ENCODE measurements at places on chromosomes 2 and 18.

- DNase-seq, result no peak
Measured at GRCh38 chr18:3872641-3873040, 422.7 kb downstream of the TGIF1 start.

DNA sequence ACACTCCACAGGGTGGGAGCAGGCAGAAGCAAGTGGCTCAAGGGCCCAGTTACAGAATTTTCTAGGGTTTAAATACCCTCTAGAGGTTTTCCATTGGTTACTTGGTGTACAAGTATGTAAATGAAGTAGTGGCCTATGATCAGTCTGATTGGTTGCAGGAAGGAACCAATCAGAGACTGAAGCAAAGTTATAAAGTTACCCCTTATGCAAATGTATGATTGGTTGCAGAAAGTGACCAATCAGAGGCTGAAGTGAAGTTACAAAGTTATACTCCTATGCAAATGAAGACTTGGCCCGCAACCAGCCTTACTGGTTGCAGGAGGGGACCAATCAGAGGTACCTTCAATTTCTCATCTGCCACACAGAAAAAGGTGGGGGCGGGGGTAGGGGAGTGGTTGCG lies 154.6 kb downstream of the INO80D start:
- no peak for DNase-seq

DNA sequence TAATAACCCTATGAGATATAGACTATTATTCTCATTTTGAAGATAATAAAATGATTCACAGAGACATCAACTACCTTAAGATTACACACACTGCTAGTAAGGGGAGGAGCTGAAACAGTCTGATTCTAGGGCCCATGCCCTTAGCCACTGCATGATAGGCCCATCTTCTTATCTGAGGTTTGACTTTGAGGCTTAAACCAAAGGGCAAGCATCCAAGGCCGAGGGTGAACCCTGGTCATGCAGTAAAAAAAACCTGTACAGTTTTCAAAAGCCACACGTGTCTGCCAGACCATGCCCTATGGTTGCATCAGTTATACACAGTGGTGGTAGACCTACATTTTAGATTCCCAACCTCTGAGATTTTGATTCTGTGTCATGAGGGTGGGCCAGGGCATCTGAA lies 44.8 kb downstream of the POLE4 start:
- DNase-seq, result no peak

DNA sequence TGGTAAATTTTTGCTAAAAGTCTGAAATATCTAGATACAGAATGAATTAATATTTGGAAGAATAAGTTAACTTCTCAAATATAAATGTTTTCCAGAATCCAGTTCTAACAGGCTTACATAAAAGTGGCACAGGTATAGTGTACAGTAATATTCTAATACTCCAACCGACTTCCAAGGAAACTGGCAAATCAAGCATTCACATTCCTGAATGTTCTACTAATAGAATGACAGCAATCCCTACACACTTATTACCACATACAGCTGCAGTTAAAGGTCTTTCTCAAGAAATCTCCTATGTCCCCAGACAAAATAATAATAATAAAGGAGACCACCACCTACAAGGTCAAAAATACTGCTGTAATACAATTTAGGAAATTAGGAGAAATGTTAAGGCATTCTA lies 31.9 kb downstream of the TMEM131 start:
- no peak for DNase-seq

DNA sequence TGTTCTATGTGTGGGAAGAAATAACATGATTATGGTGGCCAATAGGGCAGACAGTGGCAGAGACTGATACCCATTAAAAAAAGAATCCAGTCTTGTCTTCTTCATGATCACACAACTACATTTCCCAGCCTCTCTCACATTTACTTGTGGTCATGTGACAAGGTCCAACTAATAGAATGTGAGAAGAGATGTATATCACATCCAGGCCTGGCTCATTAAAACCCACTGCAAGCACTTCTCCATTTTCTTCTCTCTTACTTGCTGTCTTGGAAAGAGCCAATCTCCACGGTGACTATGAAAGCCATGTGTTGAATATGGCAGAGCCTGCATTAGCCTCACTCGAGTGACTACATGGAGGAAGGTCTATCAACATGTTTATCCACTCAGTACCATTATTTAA lies 306.2 kb upstream of the ZEB2 start:
- DNase-seq, result no peak

DNA sequence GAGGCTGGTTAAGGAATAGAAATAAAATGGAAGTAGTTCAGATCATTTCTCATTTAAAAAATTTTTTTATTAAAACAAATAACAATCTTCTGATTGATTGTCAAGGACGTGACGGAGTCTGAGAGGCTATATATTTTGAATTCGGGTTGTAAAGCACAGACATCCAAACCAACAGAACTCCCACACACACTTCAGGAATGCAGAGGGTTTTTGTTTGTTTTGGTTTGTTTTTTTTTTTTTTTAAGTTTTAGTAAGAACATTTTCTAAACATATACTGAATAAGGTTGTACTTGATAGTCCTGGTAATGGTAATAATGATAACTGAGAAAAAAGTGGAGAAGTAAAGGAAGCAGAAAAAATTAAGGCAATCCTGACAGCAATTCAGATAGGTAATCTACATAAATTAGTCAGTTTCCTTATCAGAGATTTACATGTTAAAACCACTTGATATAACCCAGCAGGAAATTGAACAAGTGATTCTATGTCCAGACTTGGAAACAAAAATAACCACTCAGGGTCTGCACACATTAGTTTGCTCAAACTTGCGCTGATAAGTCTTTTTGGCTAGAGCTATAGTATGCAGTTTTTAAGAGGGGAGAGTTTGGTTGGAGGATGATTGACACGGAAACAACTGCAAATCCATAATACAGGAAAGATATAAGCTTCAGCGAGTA lies 51.5 kb upstream of the CTAGE1 start:
- DNase-seq, result no peak

- no peak for DNase-seq
Measured at GRCh38 chr2:240164586-240164985, 24.1 kb upstream of the OTOS start.

DNA sequence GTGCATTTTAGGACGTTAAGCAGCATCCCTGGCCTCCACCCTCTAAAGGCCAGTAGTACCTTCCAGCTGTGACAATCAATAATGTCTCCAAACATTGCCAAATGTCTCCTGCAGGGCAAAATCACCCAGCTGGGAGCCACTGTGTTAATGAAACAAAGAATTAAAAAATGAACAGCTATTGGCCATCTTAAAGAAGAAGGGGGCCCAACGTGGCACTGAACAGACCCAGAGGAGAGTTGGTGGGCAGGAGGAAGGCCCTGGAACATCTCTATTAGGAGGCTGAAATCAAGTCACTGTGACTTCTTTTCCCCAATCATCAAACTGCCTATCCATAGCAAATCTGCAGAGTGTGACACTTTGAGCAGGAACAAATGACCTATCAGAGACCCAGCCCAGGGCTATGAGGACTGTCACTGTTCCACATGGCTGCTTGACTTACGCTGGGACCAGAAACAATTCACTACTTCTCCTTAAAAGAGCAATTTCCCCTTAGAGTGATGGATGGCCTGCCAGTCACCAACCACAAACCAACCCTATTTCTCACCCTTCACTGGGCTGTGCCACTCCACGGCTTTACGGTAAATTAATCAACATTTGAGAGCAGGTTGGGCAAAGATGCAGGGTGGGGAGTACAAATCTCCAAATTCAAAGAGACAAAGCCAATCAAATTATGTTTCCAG lies 35.2 kb upstream of the TEX51 start:
- DNase-seq, result no peak

DNA sequence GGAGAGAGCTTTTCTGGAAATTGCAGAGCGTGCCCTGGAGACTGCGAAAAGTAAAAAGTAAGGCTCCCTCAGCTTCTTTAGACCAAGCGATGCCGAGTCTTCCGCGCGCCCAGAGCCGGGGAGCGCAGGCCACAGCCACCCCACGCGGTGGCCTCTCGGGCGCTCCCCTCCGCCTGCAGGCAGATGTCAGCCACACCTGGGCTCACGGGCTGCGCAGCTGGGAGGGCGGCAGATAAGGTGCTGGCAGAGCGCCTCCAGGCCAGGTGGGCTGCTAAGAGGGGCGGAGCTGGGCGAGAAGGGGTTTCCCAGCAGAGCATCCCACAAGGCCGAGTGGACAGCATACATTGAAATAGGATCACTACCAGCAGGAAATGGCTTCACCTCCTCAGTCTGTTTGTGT lies 81.7 kb downstream of the ARHGEF4 start:
- no peak for DNase-seq

DNA sequence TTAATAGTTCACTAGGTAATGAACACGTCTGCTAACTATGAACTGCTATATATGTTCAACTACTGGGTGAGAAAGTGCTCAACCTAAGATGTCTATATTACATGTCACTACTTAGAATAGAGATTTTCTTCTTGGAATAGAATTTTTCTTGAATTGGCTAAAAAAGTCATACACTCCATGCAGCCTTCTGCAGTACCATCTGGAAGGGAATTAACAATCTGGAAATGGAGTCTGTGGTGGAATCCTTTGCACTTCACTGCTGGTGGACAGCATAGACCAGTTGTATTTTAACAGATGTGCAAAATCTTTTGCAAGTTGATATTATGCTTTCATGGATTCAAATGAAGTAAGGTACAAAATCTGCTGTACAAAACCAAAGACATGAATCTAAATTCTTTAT lies 799.6 kb downstream of the KCNJ3 start:
- DNase-seq, result no peak

DNA sequence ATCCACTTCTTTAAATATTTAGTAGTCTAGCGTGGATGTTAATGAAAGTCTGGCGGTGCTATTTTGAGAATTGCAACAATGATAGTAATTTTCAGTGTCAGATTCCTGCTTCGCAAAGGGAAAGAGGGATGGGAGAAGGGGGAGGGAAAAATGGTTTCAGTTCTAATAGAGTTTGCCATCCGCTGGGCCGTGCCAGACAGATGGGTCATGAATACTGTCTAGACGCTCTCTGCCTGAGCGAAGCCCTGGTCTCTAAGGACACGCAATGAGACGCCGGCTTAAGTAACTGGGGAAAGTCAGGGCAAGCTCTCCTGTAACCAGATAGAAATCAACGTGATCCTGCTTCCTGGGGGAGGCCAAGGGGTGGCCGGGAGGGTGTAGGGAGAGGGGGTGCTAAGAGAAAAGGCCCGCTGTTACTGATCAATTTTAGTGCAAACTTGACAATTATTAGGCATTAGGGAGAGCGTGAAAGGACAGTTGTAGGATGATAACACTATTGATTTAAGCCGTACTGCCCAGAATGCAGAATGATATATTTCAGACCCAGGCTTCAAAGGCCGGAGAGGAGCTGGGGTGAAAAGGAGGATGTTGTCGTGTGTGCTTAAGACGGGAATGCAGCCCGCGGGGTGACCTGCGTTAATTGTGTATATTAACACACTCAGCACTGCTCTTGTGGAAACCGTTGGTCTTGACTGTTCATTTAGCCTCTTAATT lies 229.2 kb downstream of the LDLRAD4 start:
- DNase-seq, result no peak

DNA sequence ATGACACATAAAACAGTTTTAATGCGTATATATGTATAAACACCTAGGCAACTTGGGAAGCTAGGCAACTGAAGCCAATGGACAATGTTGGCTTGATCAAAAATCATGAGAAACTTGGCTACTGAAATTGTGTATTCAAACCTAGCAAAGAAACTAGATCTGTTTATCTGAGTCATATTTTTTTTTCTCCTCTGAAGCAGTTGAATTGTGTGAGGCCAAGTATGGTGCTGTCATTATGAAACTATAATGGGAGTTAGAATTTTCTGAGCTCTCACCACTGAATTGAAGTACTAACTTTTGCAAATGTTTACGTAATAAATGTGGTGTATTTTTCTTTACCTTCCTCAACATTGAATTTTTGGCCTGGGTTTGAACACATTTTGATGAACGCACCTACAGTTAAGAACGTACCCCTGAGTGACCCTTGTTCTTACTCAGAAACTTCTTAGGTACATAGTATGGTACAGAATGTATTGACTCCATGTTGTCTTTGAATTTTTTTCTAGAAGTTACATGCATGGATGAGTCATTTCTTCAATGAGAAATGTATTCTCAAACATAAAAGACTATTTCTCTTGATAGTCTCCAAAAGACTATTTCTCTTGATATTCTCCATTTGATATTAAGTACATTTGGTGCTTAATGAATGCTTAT lies 23.8 kb downstream of the CD28 start:
- no peak for DNase-seq

- DNase-seq, result no peak
Measured at GRCh38 chr18:63180321-63180720, 139.2 kb downstream of the BCL2 start.

- no peak for DNase-seq
Measured at GRCh38 chr18:57141208-57142129, 5.4 kb upstream of the BOD1L2 start.

GRCh38 chr2:105114551-105114950 lies 76.7 kb downstream of the MRPS9 start:
- DNase-seq, result no peak

- no peak for DNase-seq
Measured at GRCh38 chr2:9844036-9844483, 786 bp downstream of the TAF1B start.

- no peak for DNase-seq
Measured at GRCh38 chr2:118678985-118679384, 168.5 kb downstream of the EN1 start.

GRCh38 chr2:112904883-112905282 lies 6.1 kb upstream of the IL37 start:
- no peak for DNase-seq

GRCh38 chr2:127392828-127393578 lies 5.2 kb upstream of the MAP3K2 start:
- DNase-seq, result no peak

GRCh38 chr2:10339647-10340592 lies 37.2 kb downstream of the HPCAL1 start:
- no peak for DNase-seq

- no peak for DNase-seq
Measured at GRCh38 chr2:111946294-111947114, 48.1 kb downstream of the MERTK start.

- no peak for DNase-seq
Measured at GRCh38 chr2:55958756-55959155, 35.2 kb upstream of the EFEMP1 start.

DNA sequence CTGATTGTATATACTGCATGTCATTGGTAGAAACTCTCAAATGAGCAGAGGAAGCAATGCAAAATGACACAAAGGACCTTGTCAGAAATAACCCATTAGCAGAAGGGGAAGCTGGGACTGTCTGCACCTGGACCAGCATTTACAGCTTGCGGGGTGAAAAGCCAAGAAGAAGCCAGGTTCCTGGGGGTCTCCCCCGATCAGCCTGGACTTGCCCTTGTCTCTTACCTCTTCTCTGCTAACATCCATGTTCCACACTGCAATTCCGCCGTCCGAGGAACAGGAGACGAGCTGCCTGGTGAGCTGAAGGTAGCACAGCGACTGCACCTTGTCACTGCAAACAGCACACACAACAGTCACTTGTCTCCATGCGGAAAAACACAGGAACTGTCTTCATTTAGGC lies 51.1 kb downstream of the WDFY1 start:
- DNase-seq, result no peak

DNA sequence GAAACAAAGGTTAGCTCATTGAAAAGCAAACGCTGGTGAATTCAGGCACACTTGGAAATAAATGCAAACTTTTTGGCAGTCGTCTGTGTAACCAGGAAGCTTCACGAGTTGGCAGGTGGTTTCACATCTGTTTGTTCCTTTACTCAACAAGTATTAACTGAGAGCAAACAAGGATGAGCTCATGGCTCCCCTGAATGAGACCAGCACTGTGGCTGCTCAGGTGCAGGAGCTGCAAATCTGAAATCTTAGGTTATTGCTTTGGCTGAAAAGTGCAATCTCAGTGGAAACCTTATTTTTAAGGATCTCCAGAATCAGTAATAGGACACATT lies 46.3 kb downstream of the SH3RF3 start:
- DNase-seq, result no peak

Measured in activated CD4-positive, alpha-beta T cell treated with anti-CD3 and anti-CD28 coated beads, Interleukin-2, amount 50 U/mL, for 4 hours (primary cell).